ENCODE measurements at places on chromosomes 5 and 9.
A peak's percentile ranks its signal among the peaks of the same experiment; 100 is the strongest.

DNA sequence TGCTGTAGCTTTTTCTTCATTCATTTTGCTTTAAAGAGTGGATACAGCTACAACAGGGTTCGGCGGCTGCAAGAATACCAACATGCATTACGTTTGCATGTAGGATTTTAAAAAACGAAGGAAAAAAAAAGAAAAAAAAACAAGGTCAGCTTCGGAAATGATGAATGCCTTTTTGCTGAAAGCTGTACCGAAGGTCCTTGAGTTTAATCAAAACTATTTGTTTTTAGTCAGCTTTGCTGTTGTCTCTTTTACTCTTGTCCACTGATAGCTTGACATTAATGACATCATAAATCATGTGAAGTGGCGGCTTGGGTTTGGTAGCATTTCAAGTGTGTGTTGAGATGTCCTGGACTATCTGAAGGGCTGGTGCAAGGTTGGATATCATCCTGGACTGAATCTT lies 779.1 kb downstream of the NR2F1-AS1 start:
- DNase-seq = peak; percentile 47

DNA sequence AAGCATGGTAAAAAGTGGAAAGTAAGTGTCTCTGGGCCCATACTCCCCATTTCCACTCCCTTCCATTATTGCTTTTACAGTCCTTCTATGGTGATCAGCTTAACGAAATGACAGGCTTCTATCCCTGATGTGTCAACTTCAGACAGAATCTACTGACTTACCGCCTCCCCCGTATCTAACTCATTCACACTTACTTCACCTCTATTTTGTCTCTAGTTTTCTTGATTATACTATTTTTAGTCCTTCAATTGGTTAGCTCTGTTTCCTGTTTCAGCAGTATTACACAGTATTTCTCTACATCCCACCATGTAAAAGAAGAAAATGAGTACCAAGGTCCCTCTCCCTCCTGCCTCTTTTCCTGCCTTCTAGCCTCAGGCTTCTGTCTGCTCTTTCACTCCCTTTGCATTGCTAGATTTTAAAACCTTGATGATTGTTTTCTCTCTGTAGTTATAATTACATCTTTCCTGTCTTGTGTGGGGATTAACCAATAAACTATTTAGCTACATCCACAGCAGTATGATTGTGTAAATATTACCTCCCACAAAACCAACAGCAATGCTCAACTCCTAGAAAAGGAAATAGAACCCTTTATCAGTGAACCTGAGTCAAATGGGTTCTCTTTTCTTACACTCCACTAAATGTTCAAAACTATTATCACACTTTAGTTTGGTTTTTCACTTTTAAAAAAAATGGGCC lies 53.4 kb downstream of the GNAQ start:
- DNase-seq = no peak

DNA sequence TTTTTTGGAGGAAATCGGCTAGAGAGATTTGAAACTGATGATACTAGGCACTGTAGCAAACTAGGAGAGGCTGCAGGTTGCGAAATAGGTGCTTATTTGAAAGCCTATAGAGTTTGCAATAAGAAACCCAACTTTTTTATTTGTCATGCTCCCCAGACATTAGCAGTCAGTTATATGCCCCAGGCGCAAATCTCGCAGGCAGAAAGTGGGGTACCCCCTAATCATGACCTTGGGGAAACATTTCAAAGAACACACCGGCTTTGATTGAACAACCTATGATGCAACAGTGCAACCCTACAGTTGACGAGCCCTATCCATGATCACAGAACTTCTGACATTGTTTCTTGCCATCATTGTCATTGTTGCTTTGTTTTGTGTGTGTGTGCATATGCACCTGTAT lies 510.5 kb downstream of the RAB3C start:
- no peak for DNase-seq

DNA sequence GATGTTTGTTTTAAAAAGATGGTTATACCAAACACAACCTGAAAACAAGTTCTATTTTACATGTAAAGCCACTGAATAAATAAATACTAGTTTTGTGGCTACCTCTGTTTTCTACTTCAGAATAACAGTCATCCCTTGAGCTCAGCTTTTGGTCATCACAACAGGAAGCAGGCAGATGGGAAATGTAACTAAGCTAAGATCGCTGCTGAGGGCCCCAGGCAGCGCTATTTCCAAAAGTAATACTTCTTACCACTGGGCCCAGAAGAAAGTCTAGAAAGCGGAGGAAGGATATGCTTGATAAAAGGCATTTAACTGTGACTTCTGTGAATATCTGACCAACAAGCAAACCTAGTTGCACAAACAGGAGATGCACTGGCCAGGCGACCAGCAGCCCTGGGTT lies 61.4 kb downstream of the SERINC5 start:
- no peak for DNase-seq

DNA sequence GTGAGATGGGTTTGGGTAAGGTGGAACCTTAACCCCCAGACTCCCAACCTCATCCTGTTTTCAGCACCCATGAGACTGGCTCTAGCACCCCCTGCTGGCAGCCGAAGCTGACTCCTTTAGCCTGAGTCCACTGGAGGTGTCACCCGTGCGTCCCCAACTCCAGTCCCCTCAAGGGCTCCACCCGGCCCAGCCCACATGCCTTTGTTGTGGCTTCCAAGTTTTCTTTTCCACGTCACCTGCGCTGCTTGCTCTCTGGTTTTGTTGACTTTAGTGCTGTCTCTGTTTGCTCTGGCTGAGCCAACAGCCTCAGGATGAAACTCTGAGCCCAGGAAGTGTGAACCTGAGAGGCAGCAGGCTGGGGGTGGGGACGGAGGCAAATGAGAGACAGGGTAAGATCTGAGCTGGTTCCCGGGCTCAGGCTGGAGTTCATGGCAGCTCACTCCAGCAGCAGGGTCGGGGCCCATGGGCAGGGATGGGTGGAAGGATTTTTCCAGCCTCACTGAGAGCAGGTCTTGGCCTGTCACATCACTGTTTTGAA lies 13.2 kb upstream of the AQP7 start:
- no peak for DNase-seq

- DNase-seq = peak; percentile 54
These were observed 49.4 kb downstream of the MEF2C start for GRCh38 chr5:88833371-88834130.

DNA sequence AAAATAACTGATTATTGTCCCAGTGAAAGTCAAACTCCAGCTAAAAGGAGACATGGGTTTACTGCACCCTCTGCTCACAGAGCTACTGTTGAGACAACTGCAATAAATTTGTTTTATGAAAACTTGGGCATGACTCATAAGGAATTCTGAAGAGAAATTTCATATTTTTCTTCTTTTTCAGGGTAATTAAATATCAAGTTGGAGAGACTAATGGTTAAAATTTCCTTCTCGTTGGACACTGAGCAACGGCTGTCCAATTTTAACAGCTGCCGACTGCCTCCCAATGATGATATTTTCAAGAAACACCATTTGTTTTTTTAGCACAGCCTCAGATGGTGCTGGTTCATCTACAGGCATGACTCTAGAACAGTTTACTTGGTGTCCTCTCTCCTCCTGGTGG lies 259.2 kb upstream of the RGMB start:
- DNase-seq = no peak
